ENCODE measurements at places on chromosomes 1 and 21.

DNA sequence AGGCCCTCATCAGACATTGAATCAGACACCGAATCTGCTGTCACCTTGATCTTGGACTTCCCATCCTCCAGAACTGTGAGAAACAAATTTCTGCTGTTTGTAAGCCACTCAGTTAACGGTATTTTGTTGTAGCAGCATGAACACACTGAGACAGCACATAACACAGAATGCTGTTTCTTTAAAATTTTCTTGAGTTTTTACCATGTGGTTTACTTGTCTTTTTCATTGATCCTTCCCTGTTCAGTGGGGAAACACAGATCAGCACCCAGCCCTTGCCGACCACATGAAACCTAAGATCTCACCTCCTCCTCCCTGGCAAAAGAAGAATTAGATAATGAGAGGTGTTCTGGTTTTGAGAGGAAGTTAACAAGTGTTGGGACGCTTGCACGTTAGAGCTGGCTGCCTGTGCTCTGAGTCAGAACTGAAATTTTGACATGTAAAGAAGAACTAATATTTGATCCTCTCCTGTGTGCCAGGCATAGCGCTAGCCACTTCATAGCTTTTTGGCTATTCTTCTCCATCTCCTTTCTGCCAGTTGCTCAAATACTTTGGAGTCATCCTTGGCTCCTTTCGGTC lies 179.6 kb downstream of the DHRS3 start:
- peak; percentile 50 for DNase-seq

GRCh38 chr1:63618011-63618410 lies 24.8 kb downstream of the PGM1 start:
- no peak for DNase-seq

GRCh38 chr1:54806931-54807611 lies 5.9 kb upstream of the TTC22 start:
- DNase-seq = no peak

GRCh38 chr1:175933801-175934200 lies 190.4 kb upstream of the TNR start:
- DNase-seq = no peak

- no peak for DNase-seq
Observed at GRCh38 chr1:69475021-69475420, 92.7 kb upstream of the LRRC7 start.

GRCh38 chr1:231139659-231140654 lies 21.9 kb upstream of the TRIM67 start:
- DNase-seq = no peak

GRCh38 chr1:161342821-161343220 lies 24.9 kb downstream of the CFAP126 start:
- DNase-seq = no peak

GRCh38 chr21:45416620-45417019 lies 11.7 kb downstream of the COL18A1 start:
- no peak for DNase-seq

- DNase-seq = peak; percentile 57
Observed at GRCh38 chr1:7470904-7471638, 300.0 kb upstream of the VAMP3 start.

GRCh38 chr1:174800216-174800851 lies 199.4 kb upstream of the CACYBP start:
- no peak for DNase-seq

DNA sequence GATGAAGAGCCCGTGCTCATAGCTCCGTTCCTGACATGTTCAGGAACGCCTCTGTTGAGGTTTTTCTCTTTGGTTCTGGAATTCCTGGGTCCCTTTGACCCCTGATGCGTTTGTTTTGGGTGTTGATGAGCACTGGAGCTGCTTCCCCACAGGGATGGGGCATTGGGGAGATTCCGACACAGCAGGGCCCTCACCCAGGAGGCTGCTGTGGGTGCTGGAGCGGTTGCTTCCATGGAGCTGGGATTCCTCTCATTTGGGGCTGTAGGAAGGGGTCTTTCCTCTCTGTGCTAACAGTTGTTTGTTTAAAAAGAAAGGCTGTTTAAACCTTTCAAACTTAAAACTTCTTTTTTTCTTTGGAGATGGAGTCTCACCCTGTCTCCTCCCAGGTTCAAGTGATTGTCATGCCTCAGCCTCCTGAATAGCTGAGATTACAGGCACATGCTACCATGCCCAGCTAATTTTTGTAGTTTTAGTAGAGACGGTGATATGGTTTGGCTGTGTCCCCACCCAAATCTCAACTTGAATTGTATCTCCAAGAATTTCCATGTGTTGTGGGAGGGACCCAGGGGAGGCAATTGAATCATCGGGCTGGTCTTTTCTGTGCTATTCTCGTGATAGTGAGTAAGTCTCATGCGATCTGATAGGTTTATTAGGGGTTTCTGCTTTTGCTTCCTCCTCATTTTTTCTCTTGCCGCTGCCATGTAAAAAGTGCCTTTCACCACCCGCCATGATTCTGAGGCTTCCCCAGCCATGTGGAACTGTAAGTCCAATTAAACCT lies 48.9 kb downstream of the SKI start:
- DNase-seq = no peak

- DNase-seq = peak; percentile 45
Observed at GRCh38 chr1:1173793-1174415, at the start of gene TTLL10. Gene TTLL10 (plus strand): TSS chr1:1173880. CDS start chr1:1179216, 5,336 bp downstream.

DNA sequence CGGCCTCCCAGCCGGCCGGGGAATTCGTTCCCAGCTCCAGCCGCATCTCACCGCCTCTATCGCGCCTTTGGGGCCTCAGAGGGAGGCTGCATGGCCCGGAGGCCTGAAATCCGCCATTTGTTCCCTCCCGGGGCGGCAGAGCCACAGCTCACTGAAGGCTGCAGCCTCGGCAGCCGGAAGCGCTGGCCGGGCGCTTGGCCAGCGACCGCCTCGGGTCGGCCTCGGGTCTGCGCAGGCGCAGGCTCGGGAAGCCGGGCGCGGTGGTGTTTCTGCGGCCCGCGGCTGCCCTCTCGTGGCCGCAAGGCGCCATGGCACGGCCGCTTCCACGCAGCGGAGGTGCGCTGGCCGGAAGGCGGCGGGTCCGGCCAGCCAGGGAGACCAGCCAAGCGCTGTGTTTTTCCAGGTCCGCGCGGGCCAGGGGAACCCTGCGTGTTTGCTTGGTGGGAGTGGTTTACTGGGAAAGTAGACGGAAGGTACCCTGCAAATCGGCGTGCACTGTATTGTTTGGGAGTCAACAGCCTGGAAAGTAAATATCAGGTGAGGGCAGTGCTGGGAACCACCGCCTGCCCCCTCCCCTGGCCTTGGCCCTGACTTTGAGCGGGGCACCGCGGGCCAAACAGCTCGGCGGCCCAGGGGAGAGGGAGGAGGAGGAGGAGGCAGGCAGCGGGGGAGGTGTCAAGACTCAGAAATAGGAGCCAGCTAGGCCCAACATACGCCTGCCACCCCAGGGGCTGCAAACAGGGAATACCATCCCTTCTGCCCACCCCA lies 52.7 kb upstream of the CD34 start:
- DNase-seq = peak; percentile 86

- DNase-seq = no peak
Observed at GRCh38 chr1:119790451-119791198, 20.6 kb downstream of the REG4 start.

DNA sequence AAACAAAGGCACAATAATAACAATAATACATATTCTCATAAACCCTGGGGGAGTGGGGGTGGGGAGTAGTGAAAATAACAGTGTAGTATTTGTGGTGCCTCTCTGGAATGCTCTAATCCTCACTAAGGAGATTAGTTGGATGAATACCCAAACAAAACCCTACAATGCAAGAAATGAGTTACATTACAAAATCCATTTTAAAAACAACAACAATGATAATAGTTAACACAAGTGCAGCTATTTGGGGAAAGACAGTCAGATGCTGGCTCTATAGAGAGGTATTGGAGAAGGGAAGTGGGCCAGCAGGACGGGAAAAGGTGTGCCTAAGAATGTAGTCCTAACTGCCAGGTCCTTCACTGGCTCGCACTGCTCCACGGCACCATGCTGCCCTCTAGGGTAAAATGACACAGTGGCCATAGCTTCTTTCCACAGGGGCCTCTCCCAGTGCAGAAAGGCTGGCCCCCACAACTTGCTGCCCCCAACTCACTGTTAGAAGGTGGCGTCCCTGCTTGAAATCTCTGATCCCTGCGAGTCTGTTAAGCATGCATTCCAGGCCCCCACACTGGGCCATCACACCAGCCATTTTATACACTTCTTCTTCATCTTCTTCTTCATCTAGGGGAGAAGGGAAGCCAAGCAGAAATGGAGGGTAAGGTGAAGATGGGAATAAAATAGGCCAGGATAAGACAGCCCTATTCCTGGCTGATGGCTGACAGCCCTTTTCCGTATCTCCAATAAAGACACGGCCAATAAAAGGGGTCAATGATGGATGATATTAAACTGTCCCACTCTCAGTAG lies 113.8 kb downstream of the UBR4 start:
- no peak for DNase-seq

DNA sequence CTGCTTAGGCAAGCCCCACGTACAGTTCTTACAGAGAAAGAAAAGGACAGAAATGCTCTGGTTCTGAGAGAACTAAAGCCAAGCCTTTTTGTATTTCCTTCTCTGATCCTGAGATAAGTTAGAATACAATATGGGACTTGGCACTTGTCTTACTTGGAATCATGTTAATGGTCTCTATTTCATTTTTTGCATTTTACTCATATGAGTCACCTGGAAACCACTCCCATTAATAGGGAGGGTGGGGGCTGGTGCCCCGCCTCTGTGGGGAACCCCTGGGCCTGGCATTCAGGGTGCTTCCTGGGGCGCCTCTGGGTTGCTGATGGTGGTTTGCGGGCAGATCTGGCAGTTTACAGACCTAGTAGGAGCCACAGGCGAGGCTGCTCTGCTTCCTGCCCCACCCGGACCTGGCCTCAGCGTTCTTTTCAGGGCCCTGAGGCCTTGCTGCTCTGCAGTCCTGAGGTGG lies 26.7 kb downstream of the TSPAN2 start:
- DNase-seq = peak; percentile 76

DNA sequence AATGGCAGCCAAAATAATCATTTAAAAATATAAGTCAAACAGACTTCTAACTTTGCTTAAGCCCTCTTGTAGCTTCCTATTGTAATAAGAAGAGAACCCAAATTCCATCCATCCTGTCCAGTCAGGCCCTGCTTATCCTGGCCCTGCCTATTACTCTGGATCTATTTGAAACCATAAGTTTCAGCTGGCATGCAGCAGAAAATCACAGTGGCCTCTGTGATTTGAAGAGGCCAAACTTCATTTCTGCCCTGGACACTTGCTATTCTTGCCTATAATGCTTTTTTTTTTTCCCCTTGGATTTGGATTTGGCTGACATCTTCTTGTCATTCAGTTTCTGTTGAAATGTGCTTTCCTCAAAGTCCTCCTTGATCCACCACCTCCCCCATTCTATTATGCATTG lies 642.8 kb downstream of the USP25 start:
- DNase-seq = no peak

- no peak for DNase-seq
Observed at GRCh38 chr1:50570066-50570468, 146.8 kb upstream of the DMRTA2 start.

GRCh38 chr1:228940926-228941325 lies 205.6 kb downstream of the RHOU start:
- DNase-seq = no peak

GRCh38 chr1:88655685-88656299 lies 28.3 kb upstream of the PKN2 start:
- DNase-seq = peak; percentile 5
